ENCODE measurements at places on chromosomes 6 and 20. TPM values are rescaled to one million over a fixed set of nuclear protein-coding genes. Genes with fewer than 3 reads are reported as not detected.

SNRPB2 gene
- total RNA-seq = 93.1 TPM

WFDC5 gene
- total RNA-seq = not detected

GNAS-AS1 gene
- total RNA-seq = 1.6 TPM

SOBP gene
- total RNA-seq = 0.25 TPM

DNA sequence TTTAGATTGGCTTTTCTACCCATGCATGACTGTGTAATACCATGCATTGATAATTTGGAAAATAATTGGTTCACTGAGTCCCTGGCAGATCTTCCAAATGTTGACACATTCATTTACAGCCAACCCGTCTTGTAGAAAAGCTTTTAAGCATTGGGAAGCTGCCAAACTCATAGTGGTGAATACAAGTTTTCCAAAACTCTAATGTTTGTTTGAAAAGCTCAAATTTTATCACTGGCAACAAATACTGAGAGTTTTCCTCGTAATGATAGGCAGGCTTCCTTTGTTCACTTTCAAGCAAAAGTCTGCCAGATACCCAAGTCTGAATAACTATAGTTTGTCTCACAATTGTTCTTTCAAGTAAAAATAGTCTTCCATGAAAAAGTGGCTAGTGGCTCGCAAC, 143.0 kb downstream of the FIG4 start:
- DNase-seq = no peak

GRCh38 chr6:14920276-14920675, 325.6 kb upstream of the JARID2 start:
- no peak for DNase-seq

DNA sequence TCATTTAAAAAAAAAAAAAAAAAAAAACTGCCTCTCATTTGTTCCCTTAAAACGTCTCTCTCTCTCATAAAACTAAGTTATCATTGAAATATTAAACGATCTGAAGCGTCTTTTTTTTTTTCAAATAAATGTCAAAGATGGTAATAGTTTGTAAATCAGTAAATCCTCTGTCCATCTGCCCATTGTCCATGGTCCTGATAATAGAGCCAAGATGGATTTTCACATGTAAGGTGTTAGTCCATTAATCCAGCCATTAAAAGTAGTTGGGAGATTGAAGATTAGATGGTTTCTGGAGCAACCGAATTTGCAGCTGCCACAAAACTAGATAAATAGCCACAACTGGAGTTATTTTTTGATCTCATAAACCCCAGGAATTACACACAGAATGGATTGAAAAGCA, 145.8 kb upstream of the SNX9 start:
- DNase-seq = no peak
